ENCODE measurements at places on chromosomes 11 and 22.

- DNase-seq: peak; percentile 16
Observed at GRCh38 chr11:43802509-43802908, 78.1 kb upstream of the ALKBH3 start.

DNA sequence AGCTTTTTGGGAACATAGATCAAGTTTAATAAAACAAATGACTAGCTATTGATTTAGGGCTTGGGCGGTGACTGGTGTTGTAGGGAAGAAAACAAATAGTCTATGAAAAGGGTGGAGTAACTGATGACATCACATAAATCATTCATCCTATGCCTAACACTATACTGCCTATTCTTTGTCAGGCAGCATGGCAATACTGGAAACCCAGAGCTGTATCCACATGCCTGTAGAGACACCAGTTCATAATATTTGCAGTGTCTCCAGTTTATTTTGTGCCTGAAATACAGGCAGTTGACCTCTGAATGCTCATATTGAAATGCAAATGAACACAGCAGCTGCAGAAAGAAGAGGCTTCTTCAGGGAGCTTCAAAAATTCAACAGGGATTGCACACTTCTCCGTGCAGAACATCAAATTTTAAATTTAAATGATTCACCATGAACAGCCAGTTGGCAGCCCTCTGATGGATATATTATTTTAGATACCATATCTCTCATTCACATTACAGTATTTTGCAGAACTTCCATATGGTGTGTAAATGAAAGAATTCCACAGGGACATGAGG is 283.1 kb upstream of the CTSC start:
- no peak for DNase-seq

DNA sequence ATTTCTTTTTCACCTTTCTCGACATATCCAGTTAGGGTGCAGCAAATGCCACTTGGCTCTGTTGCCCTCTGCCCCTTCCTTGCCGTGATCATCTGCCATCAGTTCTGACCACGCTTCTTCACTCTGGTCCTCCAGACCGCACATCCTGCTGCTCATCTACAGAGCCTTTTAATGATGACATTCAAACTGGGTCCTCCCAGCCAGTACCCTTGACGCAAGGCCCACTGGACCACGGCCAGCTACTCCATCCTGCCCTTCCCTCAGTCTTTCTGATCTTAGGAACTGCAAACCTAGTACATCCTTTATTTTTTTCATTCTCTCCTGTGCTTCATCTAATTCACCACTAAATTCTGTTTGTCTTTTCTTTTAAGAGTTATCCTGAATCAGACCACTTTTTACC is 551.8 kb downstream of the NTM start:
- no peak for DNase-seq

GRCh38 chr11:61752117-61752924 is at the start of gene MYRF:
Gene MYRF, plus strand, starts transcription at chr11:61752636. Its CDS starts 109 bp downstream, at chr11:61752745.
- no peak for DNase-seq

GRCh38 chr11:44770401-44770800 is 43.6 kb downstream of the TSPAN18 start:
- DNase-seq: no peak

DNA sequence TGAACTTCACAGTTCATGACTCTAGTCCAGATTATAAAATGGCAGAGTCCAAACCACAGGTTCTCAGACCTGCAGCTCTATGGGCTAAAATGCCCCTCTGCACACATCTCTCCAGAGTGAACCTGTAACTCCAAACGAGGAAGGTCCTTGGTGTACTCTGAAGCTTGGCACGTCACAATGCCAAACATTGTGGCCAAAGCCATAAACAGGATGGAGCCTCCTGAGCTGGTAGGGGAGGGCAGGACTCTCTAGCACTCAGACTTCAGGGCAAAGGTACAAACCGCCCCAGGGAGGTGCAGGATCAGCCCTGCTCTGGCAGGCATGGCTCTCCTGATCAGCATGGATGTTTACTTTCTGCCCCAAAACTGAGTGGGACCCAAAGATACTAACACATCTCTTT is 2.3 kb downstream of the SCUBE2 start:
- no peak for DNase-seq

GRCh38 chr11:74566146-74566960 is 26.0 kb upstream of the POLD3 start:
- no peak for DNase-seq

DNA sequence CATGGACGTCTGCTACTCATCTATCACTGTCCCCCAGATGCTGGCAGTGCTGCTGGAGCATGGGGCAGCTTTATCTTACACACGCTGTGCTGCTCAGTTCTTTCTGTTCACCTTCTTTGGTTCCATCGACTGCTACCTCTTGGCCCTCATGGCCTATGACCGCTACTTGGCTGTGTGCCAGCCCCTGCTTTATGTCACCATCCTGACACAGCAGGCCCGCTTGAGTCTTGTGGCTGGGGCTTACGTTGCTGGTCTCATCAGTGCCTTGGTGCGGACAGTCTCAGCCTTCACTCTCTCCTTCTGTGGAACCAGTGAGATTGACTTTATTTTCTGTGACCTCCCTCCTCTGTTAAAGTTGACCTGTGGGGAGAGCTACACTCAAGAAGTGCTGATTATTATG is 9.2 kb upstream of the OR9Q2 start:
- DNase-seq: no peak
